ENCODE measurements at places on chromosomes 2 and 18. TPM values are rescaled to one million over a fixed set of nuclear protein-coding genes. Genes with fewer than 3 reads are reported as not detected.

- no peak for DNase-seq
Measured at GRCh38 chr2:31384771-31385276, 29.7 kb downstream of the XDH start.

DNA sequence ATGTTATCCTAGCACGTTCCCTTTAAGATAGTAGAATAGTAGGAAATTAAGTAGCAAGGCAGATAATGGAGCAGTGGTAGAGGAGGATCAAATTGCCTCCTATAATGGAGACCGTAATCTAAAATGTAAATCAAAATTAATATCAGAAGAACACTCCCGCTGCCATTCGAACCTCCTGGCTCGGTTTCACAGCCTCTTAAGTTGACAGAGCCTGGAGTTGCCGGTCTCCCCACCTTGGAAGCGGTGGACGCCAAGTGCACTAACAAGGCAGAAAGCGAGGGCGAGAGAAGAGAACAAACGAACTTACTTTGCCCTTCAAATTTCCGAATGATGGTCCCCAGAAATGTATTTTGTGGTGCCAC is 450 bp downstream of the KCNH7 start:
- no peak for DNase-seq

- no peak for DNase-seq
Measured at GRCh38 chr18:25563816-25564683, 212.1 kb upstream of the ZNF521 start.

GRCh38 chr2:29607038-29607420 is 314.4 kb downstream of the ALK start:
- no peak for DNase-seq

DNA sequence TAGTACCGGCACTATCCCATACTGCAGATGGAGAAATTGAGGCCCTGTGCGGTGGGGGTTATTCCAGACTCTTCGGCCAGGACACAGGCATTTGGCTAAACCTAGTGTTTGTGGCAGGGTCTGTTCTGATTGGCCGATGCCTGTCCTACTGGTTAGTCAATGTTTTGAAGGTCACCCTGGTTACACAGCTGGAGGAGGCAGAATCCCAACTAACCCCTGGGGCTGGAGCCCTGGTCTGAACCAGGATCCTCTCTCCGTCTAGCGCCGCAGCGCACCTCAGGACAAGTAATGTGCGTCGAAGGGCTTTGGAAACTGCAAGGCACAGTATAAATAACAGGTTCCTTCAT is 19.4 kb downstream of the TEX44 start:
- DNase-seq: peak; percentile 47

DNA sequence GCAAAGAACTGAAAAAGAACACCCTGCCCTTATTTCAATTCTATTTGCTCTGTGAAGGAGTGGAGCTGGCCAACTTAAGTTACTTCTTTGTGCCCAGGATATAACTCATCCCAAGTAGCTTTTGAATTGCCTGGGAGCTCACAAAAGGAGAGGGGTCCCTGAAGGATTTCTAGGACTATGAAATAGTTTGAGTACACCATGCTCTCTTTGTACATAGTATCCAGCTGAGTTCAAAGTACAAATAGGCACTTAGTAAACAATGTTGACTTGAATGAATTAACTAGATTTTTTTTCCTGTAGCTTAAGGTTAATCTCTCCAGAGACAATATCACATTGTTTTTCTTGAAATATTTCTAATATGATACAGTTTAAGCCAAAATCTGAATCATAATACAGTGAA is 47.7 kb downstream of the ZC3H15 start:
- DNase-seq: no peak

- DNase-seq: no peak
Measured at GRCh38 chr18:59967878-59968277, 68.1 kb downstream of the PMAIP1 start.

DNA sequence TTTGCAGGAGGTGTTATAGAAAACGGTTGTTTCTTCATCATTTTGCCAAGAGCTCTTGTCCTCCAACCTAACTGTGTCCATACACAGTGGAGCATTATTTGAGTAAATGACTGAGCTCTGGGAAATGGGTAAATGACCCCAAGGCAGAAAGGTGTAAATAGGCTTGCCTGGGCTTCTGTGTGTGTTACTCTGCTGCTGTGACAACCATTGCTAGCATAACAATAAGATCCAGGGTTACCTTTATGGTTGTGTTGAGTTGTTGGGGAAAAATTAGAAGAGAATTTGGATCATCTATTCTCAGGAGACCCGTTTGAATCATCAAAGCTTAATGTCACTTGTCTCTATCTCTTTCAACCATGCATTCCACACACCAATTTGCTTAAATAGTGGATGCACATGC is 672.7 kb downstream of the DPP10 start:
- DNase-seq: no peak

DNA sequence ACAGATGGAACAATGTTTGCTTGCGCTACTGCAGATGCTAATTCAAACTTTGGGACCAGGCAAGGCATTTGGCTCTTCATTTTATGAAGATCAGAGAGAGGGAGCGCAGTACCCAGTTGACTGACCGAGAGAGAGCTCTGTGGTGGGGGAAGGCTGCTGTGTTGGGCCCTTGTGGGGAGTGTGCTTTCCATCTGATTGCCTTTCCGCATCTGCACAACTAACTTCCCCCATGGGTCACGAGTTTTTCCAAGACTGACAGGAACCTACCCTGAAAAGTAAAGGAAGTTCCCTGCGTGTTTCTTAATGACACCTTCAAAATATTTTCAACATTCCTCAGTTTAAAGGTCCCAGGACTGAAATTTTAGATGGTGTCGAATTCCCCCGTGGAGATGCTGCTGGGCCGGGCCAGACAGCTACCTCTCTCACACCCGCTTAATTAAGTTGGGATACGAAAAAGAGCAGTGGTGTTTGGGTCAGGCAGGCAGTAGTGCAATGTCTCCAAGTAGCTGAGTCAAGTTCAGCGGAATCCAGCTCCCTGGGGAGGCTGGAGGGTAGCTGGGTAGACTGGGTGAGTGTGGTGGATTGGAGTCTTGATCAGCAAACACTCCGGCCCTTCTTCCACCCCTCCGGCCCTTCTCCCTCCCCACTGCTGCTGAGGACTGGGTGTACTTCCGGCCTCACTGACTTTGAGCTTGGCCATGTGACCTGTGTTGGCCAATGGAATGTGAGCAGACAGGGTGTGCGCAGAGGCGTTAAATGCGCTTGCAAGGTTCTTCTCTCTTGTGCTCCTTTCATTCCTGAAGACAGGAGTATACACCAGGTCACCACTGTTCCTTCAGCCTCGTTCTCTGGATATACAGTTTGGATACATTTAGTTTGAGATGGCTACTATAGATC is 2.3 kb upstream of the ARHGAP25 start:
- peak; percentile 23 for DNase-seq

- no peak for DNase-seq
Measured at GRCh38 chr2:137117385-137117784, 352.0 kb downstream of the THSD7B start.

- no peak for DNase-seq
Measured at GRCh38 chr2:10911291-10912075, at the start of gene KCNF1. KCNF1 (plus strand) TSS chr2:10911934; CDS start chr2:10912427, 493 bp downstream.

- no peak for DNase-seq
Measured at GRCh38 chr18:32422978-32423740, 47.5 kb downstream of the GAREM1 start.

DNA sequence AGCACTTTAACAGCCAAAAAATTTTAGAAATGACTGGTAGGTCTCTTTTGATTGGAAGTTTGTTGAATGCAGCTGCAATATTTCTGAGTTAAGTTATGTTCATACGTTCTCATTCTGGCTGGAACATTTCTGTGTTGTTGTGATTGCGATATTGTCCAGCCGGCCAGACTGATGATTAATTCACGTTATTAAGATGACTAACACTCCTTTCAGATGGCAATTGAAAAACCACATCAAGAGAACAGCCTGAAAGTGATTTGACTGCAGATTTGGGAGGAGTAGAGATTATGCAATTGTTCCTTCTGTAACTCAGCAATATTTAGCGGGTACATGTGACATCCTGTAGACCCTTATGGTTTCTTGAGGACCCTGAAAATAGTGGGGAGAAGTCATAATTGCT is 133.7 kb downstream of the FBXO15 start:
- DNase-seq: no peak

DNA sequence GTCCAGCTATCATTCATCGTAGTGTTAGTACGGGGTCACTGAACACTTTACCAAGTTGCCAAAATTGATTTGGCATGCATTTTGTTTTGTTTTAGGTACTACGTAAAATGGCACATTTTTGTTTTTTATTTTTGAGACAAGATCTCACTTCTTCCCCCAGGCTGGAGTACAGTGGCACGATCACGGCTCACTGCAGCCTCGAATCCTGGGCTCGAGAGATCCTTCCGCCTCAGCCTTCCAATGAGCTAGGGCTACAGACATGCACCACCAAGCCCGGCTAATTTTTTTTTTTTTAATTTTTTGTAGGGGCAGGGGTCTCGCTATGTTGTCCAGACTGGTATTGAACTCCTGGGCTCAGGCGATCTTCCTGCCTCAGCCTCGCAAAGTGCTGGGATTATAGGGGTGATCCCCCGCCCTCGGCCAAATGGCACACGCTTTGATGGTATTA is 786 bp downstream of the TAF1B start:
- DNase-seq: no peak

Gene GCG
- total RNA-seq: 26.8 TPM

Gene DSG2
- 272 TPM for total RNA-seq

Gene STARD6
- not detected for total RNA-seq

Gene RBM44
- total RNA-seq: 0.27 TPM

Gene ITPRID2
- total RNA-seq: 255 TPM
